ENCODE measurements at places on chromosomes 7 and 10.

GRCh38 chr10:24501056-24501711 lies 222.5 kb downstream of the ARHGAP21 start:
- no peak for DNase-seq

GRCh38 chr10:78338717-78339116 lies 305.1 kb downstream of the RPS24 start:
- DNase-seq = no peak

DNA sequence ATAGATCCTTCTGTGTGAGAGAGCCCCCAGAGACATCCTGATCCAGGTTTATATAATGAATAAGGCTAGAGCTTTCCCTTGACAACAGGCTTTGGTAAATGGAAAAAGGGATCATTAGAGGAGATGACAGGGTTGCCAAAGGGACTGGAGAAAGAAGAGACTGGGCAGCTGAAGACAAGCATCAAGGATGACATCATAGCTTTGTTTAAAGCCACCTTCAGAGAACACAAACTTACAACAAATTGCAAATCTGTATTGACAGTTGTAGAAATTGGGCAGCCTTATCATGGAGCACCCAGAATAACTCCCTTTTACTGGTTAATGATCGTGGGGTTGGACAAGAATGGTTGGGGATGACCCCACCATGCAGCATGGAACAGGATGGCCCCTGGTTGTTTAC lies 3.7 kb upstream of the PLPP4 start:
- DNase-seq = no peak

GRCh38 chr7:116170180-116170579 lies 40.2 kb upstream of the TES start:
- DNase-seq = no peak

DNA sequence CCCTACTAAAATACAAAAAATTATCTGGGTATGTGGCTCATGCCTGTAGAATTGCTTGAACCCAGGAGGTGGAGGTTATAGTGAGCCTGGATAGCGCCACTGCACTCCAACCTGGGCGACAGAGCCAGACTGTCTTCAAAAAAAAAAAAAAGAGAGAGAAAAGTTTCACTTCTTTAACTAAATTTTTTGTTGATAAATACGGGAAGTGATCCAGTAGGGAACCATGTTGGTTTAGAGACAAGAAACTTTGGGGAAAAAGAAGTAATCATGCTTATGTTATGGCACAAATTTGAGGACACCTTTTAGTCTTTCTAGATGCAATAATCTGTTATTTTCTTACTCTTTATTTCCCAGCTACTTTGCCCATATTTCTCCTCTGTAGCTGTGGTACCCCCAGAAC lies 309.7 kb downstream of the TYW1 start:
- DNase-seq = no peak

- DNase-seq = no peak
These were observed 48.3 kb downstream of the ZNF783 start for GRCh38 chr7:149310113-149310836.

DNA sequence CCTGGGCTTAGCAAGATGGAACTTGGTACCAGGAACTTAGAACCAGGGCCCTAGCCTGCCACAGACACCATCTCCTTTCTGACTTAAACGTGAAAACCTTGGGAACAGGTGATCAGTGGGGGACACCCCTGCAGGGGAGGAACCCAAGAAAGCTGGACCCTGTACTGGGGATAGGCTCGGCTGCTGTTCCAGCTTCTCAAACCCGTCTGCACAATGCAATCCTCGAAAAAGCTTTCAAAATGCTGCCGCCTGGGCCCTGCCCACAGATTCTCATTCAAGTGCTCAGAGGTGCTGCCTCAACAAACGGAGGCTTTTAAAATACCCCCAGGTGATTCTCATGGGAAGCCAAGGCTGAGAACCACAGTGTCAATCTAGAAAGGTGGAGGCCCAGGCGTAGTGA lies 169.7 kb downstream of the ARHGAP21 start:
- no peak for DNase-seq

DNA sequence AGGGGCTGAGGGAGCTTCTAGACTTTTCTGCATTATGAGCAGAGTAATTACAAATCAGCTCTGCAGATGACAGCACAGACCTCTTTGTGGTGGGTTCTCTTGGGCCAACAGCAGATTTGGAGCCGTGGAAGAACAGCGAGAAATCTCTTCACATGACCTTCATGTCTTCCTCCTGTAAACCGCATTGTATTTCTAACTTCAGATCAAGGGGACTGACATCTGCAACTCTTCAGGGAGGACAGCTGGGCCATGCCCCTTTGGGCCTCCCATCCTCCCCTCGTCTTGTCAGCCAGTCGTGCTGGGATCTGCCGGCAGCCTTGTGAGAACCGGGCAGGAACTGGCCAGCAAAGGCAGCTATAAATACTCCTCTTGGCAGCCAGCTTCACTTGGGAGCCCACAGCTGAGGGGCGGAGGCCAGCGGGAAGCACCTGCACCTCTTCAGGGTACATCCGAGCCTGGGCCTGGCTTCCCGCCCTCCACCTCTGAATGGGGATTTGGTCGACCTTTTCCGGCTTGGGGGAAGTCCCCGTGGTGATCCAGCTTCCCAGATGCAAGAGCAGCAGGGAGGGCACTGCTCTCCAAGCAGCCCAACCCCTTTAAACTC lies 54.7 kb downstream of the STEAP1B start:
- peak; percentile 12 for DNase-seq

DNA sequence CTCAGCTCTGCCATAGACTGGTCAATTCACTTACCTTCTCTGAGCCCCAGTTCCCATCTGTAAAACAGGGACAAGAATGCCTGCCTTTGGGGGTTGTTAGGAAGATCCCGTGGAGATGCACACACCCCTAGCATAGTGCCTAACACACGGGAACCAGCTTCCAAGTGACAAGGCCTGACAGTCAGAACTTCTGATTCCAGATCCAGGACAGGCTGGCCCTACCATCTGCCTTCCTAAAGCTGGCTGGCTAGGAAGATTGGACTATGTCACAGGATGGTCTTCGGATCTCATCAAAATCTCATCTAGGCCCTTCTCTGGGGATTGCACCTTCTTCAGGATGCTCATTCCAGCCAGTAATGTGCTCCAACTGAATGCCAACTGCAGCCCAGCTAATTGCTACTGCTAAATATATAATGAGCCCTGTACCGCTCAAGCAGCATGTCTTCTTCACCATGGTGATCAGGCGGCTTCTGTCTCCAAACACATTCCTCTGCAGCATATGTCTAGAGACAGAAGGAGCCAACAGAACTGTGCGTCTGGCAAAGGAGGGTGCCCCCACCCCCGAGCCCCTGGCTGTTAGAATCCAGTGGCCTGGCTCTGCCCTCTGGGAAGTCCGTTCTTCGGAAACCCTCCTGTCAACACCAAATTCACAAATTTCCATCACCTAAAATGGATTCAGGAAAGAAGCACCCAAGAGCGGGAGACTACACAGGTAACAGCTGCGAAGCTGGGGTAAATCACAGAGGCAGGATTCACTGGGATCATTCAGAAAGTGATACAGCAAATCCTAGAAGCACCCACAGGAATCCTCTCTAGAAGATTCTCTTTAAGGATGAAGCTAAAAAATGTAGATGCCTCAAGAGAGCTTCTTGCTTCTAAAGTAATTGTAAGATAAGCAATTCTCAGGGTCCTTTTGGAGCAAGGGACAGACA lies 142.1 kb upstream of the EEPD1 start:
- no peak for DNase-seq

GRCh38 chr7:158614700-158615099 lies 27.1 kb upstream of the PTPRN2 start:
- DNase-seq = no peak

DNA sequence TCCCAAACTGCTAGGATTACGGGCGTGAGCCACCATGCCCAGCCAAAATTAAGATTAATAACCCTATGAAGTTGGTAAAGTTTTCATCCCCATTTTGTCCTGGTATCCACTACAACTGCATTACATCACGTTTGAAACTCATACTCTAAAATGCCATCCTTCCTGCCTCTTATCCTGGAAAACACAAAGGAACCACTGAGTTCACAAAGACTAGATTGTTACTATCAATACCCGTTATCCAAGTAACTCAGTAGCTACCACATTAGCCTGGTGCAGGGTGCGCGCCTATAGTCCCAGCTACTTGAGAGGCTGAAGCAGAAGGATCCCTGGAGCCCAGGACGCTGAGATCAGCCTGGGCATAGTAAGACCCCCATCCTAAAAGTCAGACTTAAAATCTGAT lies 63.5 kb upstream of the ANAPC16 start:
- no peak for DNase-seq

GRCh38 chr7:128800567-128800966 lies 8.8 kb downstream of the CCDC136 start:
- no peak for DNase-seq

GRCh38 chr7:121286742-121287734 lies 41.8 kb upstream of the WNT16 start:
- no peak for DNase-seq

DNA sequence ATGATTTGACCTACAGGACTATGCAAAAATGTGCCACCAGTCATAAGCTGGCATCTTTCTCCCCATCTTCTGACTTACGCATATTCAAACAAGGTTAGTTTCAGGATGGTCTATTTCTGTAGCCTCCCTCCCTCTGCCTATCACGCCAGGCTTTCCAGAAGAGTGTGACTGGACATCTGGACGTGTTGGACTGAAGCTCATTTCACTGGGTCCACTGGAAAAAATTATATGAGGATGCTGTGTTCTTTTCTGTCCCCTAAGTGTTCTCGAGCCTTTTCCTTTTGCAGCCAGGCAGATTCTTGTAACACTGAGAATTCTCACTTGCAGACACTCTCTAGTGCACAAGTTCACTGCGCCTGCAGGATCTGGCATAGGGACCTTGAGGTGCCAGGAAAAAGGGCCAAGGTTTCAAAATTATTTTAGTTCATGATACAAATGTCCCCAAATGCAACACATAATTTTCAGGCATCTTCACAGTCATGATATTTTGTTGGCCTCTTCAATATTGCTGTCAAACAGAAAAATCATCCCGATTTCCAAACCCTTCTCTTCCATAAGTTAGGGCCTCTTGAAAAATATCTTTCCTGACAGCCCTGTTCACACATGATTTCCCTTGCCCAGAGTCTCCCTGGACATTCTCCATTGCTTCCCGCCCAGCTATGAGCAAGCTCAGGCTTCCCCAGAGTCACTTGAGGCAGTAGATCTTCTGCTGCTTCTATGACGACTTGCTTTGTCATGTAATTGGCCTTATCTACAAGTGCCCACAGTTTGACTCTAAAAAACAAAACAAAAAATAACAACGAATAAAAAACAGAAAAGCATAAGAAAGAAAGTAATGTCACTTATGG lies 170.4 kb downstream of the BMPER start:
- no peak for DNase-seq

- no peak for DNase-seq
These were observed 286.4 kb upstream of the MEOX2 start for GRCh38 chr7:15972862-15973275.

DNA sequence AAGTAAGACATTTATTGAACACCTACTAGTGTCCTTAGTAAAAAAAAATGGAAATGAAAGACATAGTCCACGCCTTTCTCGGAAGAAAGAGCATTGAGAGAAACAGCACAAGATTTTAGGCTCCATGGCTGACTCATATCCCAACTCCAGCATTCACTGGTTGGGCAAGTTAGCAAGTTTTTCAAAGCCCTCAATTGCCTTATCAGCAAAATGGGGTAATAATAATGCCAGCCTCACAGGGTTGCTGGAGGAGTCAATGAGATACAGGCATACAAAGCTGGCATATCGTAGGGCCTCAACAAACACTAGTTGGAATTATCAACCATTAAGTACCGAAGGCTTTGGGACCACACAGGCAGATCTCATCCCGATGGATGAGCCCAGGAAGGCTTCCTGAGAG lies 4.0 kb downstream of the HSPA12A start:
- DNase-seq = no peak

DNA sequence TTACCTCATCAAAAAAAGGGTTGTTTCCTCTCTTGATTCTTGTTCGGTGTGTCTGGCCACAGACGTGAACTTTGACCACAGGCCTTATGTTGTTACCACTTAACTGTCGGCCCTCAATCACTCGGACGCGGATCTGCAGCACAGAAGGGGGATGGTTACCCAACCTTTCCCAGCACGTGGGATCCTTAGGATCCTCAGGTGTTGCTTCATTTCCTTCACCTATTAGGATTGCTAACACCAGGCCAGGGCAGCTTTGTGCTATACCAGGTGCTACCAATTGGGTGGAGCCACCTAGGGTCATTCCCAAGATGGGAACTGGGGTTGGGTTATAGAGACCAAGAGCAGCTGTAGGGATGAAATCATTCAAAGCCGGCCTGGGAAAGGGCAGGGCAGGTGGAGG lies 73.4 kb downstream of the MYOF start:
- no peak for DNase-seq

- no peak for DNase-seq
These were observed 1034.2 kb upstream of the C7orf33 start for GRCh38 chr7:147556317-147556716.

DNA sequence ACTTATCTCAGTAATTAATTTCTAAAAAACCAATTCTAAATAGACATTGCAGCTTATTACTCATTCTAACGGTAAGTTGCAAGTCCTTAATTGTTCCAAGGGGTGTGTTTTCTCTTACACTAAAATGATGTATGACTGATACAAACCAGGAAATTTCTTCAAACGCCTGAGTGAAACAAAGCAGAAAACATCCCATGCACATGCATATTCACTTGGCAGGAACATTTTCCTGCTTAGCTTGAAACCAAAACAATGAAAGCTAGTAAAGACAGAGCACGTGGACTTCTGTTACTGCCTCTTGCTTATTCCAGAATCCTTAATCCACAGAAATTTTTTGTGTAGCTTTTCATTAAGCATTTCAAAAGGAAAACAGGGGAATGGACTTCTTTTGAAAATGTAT lies 187.7 kb downstream of the MTERF1 start:
- no peak for DNase-seq

- no peak for DNase-seq
These were observed 1.8 kb upstream of the CSGALNACT2 start for GRCh38 chr10:43136432-43136831.

GRCh38 chr7:94400643-94401427 lies 6.1 kb downstream of the COL1A2 start:
- no peak for DNase-seq

GRCh38 chr7:99876491-99876890 lies 342 bp downstream of the OR2AE1 start:
- no peak for DNase-seq

DNA sequence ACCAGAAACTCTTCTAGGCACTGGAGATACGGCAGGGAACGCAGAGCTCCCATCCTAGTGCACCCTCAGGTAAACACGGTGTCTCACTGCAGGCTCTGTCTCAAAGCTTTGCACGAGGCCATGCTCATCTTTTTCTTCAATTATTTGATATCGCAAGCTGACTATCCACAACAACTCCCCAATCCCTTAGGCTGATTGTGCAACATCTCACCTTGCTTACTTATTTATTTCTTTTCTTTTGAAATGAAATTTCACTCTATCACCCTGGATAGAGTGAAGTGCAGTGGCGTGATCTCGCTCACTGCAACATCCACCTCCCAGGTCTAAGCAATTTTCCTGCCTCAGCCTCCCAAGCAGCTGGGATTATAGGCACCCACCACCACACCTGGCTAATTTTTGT lies 12.4 kb downstream of the ITIH2 start:
- DNase-seq = no peak

GRCh38 chr7:68754414-68754813 lies 843.9 kb upstream of the AUTS2 start:
- DNase-seq = no peak
